ENCODE measurements at places on chromosomes 1 and 21.

DNA sequence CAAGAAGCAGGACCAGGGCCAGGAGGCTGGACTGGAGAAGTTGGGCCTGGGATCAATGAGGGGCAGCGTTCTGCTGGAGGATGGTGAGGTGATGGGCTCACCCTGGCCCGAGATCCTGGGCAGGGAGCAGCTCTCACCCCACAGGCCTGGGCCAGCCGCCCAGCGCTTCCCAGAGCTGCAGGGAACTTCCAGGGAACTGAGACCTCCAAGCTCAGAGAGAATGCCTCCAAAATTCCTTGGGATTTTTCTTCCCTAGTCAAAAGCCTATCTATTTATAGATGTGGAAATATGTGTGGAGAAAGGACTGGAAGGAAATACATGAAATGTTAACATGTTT, 121.2 kb downstream of the SPSB1 start:
- DNase-seq: no peak

- DNase-seq: no peak
Measured at GRCh38 chr1:58874342-58874741, 90.5 kb upstream of the JUN start.

DNA sequence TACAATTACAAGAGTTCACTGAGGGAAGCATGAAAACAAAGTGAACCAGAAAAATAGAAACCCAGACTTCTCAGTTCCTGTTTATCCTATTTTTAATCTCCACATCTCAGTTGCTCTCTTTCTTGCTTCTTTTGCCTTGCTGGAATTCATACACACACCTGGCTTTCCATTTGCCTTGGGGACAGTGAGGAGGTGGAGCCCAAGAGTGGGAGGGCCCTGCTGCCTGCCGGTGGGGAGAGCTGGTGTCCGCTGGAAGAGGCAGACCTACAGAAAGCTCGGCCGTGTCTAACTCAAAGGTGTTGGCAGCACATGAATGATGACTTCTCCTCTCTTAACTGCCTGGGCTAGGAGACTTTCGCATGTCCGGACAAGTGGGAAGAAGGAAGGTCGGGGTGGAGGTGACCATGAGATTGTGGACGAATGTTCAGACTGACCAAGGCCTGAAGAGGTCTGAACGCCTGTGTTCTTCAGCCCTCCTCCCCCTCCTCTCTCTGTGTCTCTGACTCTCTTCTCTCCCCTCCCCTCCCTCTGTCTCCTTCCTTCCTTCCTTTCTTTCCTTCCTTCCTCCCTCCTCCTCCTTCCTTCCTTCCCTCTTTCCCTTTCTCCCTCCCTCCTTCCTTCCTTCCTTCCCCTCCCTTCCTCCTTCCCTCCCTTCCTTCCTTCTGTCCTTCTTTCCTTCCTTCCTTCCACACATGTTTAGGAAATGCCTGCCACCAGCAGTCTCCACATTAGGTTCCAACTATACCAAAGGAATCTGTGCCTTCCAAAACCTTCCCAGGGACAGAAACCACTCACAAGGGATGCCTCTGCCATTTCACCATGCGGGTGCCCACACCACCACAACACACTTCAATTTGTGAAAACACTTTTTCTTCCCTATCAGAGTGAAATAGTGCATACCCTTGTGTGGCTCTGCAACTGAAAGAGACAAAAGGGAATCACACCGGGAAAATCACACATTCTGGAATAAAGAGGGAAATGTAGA, 157.3 kb upstream of the RUNX1 start:
- DNase-seq: peak; percentile 58

DNA sequence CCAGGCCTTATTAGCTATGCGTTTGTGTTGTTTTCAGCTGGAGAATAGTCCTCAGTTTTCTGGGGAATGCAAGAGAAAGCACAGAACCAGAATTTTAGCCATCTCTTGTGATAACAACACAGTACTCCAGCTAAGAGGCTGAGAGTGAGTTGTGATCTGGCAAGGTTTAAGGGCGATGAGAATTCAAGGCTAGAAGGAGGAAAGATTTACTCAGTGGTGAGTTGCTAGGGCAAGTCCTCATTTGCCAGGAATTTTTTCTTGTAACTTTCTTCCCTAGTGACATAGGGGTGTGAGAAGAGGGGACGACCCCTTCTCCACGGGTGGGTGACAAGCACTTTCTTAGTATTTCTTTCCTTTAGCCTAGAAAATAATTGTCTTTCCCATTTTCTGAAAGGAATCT, 53.2 kb downstream of the HHAT start:
- DNase-seq: no peak

DNA sequence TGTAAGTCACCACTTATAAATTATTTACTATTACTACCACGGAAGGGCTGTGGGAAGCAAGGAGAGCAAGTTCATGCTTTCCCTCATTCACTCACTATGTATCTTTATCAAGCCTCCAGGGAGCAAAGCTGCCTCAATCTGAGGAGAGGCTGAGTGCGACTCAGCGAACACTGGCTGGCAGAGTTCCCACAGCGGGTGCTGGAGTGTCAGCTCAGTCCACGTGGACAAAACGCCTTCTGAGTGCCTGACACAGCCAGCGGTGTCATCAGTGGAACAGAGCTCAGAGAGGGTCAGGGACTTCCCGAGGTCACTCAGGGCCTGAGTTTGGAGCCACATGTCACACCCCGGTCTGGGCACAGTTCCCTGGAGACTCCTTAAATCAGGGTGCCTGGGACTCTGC, 16.9 kb downstream of the MATN1 start:
- peak; percentile 80 for DNase-seq

- DNase-seq: no peak
Measured at GRCh38 chr1:65069011-65069565, 78.9 kb upstream of the AK4 start.

GRCh38 chr1:64469977-64470664, at the start of gene CACHD1:
TSS of gene CACHD1 (plus strand) at chr1:64470129. CDS start at chr1:64470745, 616 bp downstream.
- DNase-seq: peak; percentile 81

DNA sequence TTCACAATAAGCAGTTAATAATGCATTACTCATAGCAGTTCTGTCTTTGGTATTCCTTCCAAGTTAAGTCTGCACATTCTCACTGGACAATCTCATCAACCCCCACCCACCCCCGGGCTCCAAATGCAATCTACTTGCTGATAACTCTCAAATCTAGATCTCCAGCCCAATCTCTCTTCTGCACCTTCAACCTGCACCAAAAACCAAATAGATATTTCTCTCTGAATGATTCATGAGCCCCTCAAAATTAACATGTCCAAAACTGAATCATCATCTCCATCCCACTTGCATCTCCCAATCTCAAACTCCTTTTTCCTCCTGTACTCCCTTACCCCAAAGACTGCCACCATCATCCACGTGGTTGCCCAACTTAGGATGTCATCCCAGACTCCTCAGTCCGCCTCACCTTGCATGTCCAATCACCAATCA, 2.7 kb downstream of the DOCK7 start:
- no peak for DNase-seq

GRCh38 chr1:30404341-30404740, 319.0 kb downstream of the MATN1 start:
- no peak for DNase-seq

GRCh38 chr1:248906753-248907661, 972 bp downstream of the PGBD2 start:
- no peak for DNase-seq

- no peak for DNase-seq
Measured at GRCh38 chr1:39666772-39667171, 5.1 kb downstream of the NT5C1A start.

- DNase-seq: no peak
Measured at GRCh38 chr1:81760477-81761097, 40.1 kb upstream of the ADGRL2 start.
